ENCODE measurements at places on chromosomes 16 and 17. TPM values are rescaled to one million over a fixed set of nuclear protein-coding genes. Genes with fewer than 3 reads are reported as not detected.
A peak's percentile ranks its signal among the peaks of the same experiment; 100 is the strongest.

GRCh38 chr17:51056813-51057510, 63.7 kb downstream of the SPAG9 start:
- peak; percentile 25 for DNase-seq

The KRT13 gene
- total RNA-seq, result not detected

DNA sequence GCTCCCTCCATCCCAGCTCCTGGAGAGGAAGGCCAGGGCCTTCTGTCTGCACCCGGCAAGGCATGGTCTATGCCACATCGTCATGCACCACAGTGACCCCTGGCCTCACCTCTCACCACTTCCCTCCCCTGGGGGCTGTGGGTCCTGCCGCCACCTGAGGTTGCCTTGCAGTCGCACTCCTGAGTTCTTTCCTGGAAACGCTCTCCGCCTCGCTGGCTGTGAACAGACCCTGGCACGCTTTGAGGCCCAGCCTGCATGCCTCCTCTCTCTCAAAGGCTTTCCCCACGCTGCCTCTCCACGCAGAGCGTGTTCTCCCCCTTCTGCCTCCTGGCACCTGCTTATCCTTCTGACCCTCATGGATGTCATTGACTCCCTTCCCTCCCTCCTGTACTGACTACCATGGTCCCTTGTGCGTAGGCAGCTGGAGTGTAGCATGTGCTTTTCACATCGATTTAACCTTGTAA, 45.4 kb downstream of the SEC14L1 start:
- peak; percentile 51 for DNase-seq

The HSD11B2 gene
- 2.2 TPM for total RNA-seq

All from activated CD4-positive, alpha-beta T cell treated with anti-CD3 and anti-CD28 coated beads for 36 hours (primary cell).